ENCODE measurements at places on chromosomes 7 and 10. TPM values are rescaled to one million over a fixed set of nuclear protein-coding genes. Genes with fewer than 3 reads are reported as not detected.

BMS1 gene
- 17.9 TPM for total RNA-seq

DLX5 gene
- total RNA-seq: not detected

TMEM176A gene
- not detected for total RNA-seq

CPXM2 gene
- 3.3 TPM for total RNA-seq

Measured in placental epithelial cell (primary cell).